ENCODE measurements at places on chromosomes 5 and 9.

- no peak for DNase-seq
These were observed 54.8 kb upstream of the PAM start for GRCh38 chr5:102700120-102700831.

- DNase-seq: no peak
These were observed 46.9 kb downstream of the C9orf50 start for GRCh38 chr9:129573977-129574376.

- DNase-seq: no peak
These were observed 71.5 kb downstream of the FBN2 start for GRCh38 chr5:128466554-128466953.

DNA sequence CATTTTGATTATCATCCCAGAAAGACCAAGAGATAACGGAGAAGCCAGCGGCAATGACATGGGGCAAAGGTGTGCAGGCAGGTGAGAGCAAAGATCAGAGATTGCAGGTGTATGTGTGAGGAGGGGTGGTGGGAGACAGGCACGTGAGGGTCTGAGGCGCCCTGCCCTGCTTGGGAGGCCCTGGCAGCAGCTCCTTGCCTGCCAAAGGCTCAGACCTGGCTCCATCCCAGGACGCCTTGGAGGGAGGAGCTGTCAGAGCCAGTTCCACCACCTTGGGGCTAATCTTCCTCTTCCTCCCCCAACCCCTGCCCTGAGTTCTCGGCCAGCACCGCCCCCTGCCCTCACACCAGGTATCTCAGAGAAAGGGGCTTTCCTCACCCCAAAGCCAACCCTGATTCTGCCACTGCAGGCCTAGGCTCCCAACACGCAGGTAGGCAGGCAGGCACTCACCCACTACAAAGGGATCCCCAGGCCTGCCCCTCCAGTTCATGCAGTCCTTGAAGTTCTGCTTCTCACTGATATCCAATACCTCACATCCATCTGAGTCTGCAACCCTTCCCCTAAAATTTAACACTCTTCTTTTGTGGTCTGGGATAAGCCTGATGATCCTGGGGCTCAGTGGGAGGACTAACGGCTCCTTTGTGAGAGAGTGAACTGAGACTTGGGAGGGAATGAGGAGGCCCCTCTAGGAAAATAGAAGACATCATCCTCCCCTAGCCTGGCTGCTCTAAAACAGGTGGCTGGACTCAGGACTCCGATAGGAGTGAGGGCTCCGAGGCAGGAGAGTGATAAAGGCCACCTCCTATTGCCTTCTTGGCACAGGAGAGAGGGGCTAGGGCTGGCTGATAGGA, 1.8 kb downstream of the AQP3 start:
- no peak for DNase-seq

GRCh38 chr9:5510360-5510931, at the start of gene PDCD1LG2:
PDCD1LG2 (plus strand) TSS chr9:5510531; CDS start chr9:5522547, 12,016 bp downstream.
- no peak for DNase-seq

DNA sequence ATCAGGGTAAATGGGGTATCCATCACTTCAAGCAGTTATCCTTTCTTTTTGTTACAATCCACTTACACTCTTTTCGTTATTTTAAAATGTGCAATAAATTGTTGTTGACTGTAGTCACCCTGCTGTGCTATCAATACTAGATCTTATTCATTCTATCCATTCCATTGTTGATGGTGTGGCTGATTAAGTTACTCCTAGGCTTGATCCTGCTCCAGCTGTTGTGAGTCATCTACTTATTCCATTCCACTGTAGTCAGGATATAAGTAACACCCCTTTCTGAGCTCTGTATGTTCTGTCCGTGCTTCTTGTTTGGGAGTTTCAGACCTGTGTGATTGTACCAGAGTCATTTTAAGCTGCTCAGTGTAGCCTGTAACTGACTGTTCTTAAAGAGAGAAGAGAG, 122.5 kb upstream of the RUSC2 start:
- no peak for DNase-seq

- DNase-seq: no peak
These were observed 761.2 kb downstream of the TAF11L14 start for GRCh38 chr5:18395126-18396110.

GRCh38 chr9:77427256-77427927, 220.7 kb downstream of the GNA14 start:
- no peak for DNase-seq

GRCh38 chr9:31702957-31703356, 681.5 kb upstream of the ACO1 start:
- no peak for DNase-seq

DNA sequence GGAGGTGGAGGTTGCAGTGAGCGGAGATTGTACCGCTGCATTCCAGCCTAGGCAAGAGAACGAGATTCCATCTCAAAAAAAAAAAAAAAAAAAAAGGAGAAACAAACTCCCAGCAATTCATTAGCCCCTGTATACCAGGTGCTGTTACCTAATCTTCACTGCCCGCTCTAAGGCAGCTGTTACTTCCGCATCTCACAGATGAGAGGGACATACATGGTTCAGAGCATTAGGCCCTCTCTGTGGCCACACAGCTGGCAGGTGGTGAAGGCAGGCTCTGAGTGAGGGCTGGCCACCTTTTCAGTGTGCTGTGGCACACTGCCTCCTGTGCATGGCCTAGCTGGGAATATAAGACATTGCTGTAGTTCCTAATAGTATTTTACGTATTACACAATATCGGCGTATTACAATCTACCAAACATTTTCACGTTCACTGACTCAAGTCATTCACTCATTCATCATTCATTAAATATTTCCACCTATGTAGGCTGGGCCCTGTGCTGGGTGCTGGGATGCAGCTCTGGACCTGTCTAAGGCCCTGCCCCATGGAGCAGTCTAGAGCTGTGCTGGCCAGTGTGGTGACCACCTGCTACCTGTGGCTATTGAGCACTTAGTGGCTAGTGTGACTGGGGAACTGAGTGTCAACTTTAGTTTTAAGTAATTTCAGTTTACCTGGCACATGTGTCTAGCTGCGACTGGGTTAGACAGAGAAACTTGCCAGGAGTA, 35.8 kb downstream of the RGS3 start:
- no peak for DNase-seq

GRCh38 chr5:18281947-18282581, 647.8 kb downstream of the TAF11L14 start:
- DNase-seq: peak; percentile 25

- DNase-seq: no peak
These were observed 90.1 kb upstream of the LMX1B start for GRCh38 chr9:126523611-126524111.

DNA sequence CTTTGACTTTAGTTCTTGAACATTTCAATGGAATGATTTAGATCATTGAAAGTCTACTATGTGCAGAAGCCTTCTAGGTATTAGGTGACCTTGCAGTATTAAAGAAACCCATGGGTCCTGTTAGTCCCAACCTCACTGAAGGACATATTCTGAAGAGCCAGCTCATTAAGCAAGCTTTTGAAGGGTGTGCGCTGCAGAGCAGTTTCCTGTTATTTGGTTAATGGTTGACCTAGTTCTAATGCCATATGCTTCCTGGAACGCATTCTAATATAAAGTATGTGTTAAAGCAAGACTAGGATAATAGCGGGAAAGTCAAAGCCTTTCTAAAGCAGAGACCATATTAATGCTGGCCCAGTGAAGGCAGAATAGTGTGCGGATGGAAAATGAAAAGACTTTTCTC, 20.1 kb downstream of the ZNF462 start:
- DNase-seq: no peak

- DNase-seq: no peak
These were observed 51.8 kb downstream of the BASP1 start for GRCh38 chr5:17269201-17269600.

- DNase-seq: no peak
These were observed 517.7 kb upstream of the WWC1 start for GRCh38 chr5:167773668-167774301.

DNA sequence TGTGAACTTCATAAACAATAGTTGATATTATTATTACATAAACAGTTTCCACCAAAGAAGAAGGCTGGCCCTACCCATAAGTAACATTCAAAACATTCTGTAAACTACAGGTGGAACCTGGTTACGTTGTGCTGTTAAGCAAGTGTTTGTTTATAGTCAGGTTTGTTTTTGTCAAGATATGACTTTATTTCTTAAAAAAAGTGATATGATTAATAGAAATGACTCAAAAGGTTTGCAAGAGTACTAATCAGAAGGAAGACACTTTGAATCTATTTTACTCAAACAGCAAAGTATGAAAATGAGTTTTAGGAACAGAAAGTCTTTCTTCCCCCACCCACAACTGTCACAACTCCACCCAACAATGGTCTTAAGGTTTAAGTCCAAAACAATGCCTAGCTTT, 220.8 kb downstream of the PLK2 start:
- no peak for DNase-seq

DNA sequence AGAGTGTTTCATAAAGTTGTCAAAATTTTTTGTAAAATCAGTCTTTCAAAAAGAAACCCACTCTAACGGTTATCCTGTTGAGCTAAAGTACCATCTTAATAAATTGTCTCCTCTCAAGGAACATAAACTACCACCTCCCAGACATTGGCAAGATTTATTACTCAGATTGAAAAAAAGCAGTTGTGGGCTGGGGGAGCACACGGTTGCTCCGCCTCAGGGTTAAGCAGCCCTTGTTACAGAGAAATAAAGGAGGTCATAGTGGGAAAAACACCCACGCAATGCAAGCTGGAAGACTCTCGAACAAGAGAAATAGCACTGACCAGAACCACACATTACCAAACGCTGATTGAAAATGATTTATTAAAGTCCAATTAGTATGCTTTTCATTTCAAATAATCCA, 165.3 kb downstream of the LPAR1 start:
- no peak for DNase-seq

GRCh38 chr9:114521846-114522245, 16.6 kb upstream of the WHRN start:
- DNase-seq: no peak

DNA sequence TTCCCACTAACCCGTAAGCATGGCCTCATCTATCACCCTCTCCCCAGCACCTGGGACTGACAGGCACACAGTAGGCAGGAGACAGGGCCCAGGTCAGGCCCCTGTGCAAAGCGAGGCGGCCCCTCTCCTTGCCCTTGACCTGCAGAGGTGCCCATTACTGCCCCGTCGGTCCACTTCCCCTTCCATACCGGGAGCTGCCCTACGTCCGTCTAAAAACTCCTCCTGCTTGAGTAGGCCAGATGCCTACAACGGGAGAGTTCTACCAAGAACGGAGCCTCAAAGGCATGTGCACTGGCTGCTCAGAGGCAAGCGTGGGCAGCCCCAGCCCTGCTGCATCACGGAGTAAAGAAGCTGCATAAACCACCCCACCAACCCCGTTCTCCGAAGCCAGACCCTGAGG, 4.6 kb upstream of the DPH7 start:
- no peak for DNase-seq

DNA sequence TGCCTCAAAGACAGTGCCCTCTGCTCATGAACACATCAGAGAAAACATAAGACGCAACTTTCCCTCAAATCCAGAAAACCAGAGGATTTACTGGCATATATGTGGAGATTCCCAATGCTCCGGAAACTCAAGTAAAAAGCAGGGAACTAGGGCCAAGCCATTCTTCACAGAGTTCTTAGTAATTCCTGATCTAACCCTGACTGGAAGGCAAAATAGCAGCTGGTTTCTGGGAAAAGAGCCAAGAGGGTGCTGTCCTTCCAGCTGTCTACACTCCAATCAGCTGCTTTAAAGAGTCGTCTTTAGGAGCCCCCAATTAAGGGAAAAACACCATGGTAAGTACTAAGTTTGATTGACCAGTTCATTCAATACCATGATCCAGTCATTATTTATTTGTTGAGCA, 49.6 kb downstream of the GNA14 start:
- DNase-seq: peak; percentile 68

- DNase-seq: peak; percentile 55
These were observed 201.8 kb upstream of the ZNF608 start for GRCh38 chr5:124948062-124948753.

DNA sequence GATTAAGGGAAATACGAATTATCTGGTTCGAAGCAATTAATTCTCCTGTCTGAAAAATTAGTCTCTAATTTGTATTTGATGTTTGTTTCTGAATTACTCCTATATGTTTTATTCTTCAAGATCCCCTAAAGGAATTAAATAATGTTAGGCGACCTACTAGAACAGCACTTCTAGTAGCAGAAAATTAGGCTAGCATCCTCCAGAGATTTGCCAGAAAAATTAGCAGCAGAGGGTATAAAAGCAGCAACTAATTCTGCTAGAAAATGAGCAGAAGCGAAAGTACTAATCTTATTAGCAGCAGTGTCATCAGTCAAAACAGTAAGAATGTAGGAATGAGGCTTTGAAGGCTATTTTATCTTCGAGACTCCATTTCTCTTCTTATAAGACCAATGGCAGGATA, 114.3 kb upstream of the PJA2 start:
- DNase-seq: no peak

- DNase-seq: no peak
These were observed 49.9 kb upstream of the GPR151 start for GRCh38 chr5:146565764-146566367.

- DNase-seq: peak; percentile 18
These were observed 50.8 kb upstream of the PCSK1 start for GRCh38 chr5:96483878-96484277.

DNA sequence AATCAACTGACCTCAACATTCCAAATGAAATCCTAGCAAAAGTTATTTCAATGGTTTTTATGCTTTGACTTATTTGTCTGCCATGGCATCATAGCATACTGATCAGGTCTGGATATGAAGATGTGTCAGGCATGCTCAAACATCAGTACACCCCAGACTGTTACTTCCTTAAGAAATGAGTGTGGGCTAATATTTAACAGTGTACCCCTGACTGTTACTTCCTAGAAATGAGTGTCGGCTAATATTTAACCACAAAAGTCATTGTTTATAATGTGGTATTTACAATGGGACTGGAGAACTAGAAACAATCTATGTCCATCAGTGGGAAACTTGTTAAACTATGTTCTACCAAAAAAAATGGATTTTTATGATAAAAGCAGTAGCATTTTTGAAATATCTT, 38.1 kb upstream of the HNRNPA0 start:
- DNase-seq: no peak

DNA sequence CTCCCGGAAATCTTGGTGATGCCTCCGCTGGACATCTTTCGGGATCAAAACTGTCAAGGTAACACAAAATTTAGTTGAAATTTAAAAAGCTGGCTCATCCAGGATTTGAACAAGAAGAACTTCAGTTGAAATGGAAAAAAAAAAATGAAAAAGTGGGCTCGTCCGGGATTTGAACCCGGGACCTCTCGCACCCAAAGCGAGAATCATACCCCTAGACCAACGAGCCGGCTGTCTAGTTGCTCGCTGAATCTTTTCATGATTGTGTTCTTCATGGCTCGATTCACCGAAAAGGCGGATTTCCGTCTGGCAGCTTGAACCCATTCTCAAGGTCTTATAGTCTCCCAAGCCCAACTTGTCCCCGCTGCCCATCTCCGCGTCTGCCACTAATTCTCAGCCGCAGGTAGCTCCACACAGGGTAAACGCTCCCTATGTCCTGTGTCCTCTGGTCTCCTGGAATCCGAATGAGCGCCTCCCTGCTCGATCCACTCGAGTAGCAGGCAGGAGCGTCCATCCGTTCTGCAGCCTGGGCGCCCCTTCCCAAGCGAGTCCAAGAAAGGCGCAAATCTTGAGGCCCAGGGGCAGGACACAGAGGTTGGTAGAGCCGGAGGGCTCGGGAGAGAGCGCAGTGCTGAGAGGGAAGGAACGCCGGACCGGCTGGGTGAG, 16.2 kb downstream of the TRIM7 start:
- DNase-seq: no peak
